ENCODE measurements at places on chromosomes 6 and 20.

- DNase-seq: no peak
Observed at GRCh38 chr6:159068904-159069578, 24.2 kb upstream of the TAGAP start.

GRCh38 chr20:5145365-5146098 is 18.7 kb downstream of the CDS2 start:
- DNase-seq: no peak

DNA sequence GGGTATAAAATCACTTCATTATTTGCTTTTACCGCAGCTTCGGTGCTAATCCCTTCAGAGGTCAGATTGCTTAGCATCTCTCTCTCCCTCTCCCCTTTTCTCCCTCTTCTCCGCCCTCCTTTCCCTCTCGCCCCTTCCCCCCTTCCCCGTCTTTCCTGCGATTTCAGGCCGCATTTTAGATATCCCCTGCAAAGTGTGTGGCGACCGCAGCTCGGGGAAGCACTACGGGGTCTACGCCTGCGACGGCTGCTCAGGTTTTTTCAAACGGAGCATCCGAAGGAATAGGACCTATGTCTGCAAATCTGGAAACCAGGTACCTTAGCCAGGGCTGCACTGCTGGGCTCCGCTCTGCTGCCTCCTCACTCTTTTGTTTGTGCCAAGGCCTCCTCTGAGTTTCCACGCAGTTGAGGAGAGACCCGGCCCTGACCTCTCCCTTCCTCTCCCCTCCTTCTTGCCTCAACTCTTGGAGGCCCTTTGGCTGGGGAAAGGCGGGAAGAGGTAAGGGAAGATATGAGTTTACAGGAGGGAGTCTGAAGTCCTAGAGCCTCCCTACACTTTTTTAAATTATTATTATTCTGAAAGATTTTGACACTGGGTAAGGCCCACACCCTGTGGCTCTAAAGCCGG is 5.6 kb downstream of the NR2E1 start:
- no peak for DNase-seq

- peak; percentile 24 for DNase-seq
Observed at GRCh38 chr6:123415844-123416468, 220.8 kb downstream of the TRDN start.

GRCh38 chr20:8457978-8458377 is 325.9 kb downstream of the PLCB1 start:
- no peak for DNase-seq

DNA sequence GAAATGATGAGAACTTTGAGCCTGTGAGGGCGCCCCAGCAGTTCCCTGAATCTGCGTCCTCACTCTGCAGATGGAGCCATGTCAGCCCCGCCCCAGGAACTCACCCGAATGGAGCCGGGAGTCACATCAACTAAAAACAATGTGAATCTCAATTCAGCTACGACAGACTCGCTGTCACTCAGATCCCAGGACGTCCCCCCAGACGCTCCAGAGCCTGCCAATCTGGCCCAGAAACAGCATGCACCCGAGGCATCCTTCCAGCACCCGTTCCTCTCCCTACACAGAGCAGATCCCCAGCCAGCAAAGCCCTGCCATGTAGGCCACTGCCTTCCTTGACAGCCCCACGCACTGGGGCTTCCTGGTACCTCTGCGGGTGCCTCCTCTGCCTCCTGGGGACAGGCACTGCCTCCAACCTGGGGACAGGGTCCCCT is 248.0 kb downstream of the TTLL2 start:
- no peak for DNase-seq

GRCh38 chr20:34993941-34994508 is 38.4 kb downstream of the MYH7B start:
- no peak for DNase-seq

DNA sequence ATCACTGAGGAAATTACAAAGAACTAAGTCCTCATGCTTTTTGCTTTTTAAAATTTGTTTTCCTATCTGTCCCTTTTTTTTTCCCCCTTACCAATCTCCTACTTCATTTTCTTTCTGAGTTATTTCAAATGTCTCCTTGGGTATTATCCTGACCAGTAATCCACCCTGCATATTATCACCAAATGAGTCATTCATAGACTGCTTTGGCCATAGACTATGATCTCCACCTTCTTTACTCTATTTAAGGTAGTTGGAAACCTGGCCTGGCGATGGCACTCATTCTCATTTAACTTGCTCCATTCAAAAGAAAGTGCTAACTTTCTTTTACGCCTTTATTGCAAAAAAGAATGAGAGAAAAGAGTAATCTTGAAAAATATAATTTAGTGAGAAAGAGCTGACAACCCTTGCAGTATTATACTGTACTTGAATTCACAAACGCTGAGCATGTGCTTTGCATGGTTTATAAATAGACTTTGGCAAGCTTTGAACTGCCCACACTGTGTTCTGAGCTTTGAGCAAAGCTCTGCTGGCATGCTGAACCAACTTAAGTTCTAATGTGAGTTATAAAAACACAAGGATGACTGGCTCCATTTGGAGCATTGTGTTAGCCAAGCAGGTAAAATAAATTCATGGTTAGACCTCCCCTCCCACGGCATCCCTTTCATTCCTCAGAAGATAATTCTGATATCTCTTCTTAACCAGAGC is 198.9 kb downstream of the NKAIN2 start:
- no peak for DNase-seq

GRCh38 chr20:46588532-46589511 is 38.4 kb upstream of the OCSTAMP start:
- DNase-seq: no peak

- no peak for DNase-seq
Observed at GRCh38 chr6:92777146-92777740, 642.1 kb downstream of the EPHA7 start.

- DNase-seq: peak; percentile 59
Observed at GRCh38 chr20:50724851-50725723, 6.3 kb upstream of the PARD6B start.
